ENCODE measurements at places on chromosomes 16 and 17.

- no peak for DNase-seq
These were observed 235.2 kb downstream of the C16orf78 start for GRCh38 chr16:49608779-49609178.

DNA sequence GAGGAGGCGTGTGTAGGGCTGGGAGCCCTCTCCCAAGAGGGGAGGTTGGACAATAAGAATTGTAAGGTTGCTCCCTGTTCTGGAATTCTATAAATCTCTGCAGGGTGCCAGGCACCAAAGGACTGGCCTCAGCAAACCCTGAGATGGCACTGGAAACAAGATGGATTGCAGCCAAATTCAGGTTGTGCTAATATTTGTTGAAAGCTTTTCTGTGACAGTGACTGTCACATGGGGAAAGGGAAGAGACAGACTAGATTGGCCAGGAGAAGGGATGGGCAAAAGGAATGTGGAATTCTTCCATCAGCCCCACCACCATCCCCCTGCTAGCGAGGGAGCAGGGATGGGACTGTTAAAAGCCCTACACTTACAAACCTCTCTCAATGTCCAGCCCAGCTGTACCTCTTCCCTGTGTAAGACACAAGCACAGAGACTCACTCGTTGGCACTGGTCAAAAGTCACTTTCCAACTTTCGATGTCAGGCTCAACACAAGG lies 62.4 kb downstream of the SOX9 start:
- DNase-seq, result no peak

DNA sequence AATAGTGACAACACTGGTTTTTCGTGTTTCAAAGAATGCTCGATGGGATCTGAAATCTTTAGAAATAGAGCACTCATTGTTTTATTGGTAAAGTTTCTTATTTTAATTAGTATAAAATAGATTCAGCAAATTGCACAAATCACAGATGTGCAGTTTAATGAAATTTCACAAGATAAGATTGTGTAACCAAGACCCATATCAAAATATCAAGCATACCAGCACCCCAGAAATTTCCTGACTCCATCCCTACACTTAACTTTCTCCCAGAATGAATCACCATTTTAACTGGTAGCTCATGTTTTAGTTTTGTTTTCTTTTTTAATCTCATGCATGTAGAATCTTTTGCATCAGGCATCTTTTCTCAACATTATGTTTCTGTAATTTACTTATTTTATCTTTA lies 185.9 kb downstream of the KCNJ2 start:
- no peak for DNase-seq

DNA sequence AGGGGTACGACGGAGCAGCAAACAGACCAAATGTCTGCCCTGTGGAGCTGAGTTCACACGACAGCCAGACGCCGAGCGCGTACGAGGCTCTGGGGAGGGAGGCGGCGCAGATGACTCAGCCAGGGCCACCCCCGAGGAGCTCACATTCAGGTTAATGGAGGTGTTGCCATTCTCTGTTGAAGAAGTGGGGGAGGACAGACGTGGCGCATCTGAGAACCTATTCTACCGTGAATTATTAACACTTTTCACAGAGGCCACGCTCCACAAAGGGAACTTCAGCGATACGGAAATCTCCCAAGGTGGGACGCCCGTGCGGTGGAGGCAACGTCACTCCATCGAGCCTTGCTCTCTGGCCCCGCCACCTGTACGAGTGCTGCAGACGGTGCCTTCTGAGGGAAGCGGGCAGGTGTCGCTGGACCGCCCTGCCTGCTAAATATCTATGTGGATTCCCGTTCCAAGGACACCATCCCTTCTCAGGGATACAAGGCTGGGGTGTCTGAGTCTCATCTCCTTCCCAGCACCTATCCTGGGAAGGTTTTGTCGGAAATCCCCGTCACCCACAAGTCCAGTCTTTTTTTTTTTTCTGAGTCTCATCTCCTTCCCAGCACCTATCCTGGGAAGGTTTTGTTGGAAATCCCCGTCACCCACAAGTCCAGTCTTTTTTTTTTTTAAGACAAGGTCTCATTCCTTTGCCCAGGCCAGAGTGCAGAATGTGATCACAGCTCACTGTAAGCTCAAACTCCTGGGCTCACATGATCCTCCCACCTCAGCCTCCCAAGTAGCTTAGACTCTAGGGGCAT lies 19.0 kb downstream of the ABR start:
- no peak for DNase-seq

GRCh38 chr17:50055426-50056216 lies at the start of gene ITGA3:
Gene ITGA3, plus strand, starts transcription at chr17:50056110. Its CDS starts 330 bp downstream, at chr17:50056440.
- DNase-seq, result no peak
